ENCODE measurements at places on chromosomes 3 and 15.

DNA sequence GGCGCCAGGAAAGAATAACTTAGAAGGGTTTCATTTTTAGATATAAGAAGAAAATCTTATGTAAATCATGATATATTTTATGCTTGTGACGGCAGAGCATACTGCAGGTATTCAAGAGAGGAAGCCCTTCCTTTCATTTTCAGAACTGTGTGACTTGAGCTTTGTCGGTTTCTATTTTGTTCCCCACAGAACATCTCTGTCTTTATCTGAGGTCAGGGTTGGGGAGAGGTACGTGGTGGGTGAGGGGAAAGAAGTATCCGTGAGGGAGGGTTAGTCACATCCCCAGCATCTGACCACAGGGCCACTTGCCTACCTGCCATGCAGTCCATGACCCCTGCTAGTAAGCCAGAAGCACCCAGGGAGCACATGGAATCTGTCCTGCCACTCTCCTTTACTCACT, 126.5 kb downstream of the DGKG start:
- DNase-seq: no peak

- no peak for DNase-seq
These were observed 279.8 kb downstream of the ARPP21 start for GRCh38 chr3:35919160-35919559.

DNA sequence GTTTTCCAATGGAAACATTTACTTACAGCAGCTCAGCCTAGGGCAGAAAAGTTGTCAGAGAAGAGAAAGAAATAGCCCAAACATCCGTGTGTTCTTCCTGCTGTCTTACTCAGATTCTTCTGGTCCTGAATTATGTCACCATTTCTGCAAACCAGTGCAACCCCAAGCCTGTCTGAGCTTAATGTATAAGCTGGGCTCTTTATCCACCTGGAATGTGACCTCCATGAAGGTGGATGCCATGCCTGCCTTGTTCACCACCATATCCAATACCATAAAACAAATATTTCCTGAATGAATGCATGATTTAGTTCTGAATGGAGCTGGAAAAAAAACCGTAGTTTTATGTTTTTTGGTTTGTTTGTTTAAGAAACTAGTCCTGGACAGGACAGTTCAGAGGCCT, 150.9 kb downstream of the RYR3 start:
- DNase-seq: no peak

DNA sequence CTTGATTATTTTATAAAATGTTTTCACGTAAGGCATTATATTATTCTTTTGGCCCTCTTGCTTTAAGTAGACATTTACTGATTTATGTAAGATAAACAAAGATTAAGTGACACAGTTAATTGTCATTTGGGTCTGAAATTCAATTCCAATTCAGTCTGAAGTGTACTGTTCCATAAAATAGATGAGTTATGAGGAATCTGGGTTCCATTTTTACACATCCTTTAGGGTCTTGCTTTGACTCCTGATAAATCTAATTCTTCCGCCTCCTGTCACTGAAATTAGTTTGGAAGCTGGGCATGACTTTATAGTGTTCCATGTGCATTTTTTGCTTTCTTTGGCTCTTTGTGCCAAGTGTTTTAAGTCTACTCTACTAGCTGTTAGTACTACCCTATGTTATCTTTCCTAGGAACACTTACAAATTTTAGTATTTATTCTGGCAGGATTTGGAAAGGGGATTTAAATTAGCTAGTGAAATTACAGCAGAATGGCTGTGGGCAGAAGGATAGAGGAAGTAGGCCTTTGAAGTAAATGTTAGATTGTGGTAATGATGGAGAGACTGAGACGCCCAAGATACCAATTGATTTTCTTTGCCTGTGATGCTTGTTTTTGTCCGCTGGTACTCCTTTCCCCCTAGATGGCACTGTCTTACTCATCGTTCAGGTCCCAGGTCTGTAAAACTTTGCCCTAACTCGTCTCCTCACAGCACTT, 14.3 kb downstream of the ARL8B start:
- peak; percentile 29 for DNase-seq

GRCh38 chr3:116837483-116837882, 127.9 kb downstream of the TUSC7 start:
- no peak for DNase-seq

DNA sequence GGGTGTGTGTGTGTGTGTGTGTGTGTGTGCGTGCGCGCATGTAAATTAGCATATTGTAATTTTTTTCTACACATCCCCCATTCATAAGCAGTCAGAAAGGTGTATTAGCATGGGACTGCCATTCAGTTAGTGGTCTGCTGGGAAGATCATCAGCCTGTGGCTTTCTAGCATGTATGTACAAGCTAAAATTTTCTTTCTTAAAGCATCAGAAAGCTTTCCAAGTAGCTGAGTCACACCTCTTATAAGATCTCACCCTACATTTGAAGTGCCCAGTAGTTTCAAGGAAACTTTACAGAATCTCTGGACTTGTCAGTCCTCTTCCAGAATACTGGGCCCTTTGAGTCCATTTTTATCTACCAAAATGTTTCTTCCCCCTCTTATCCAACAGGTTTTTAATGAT, 411.4 kb upstream of the TPRG1 start:
- DNase-seq: no peak

GRCh38 chr3:72810659-72811434, 37.4 kb downstream of the SHQ1 start:
- DNase-seq: no peak

DNA sequence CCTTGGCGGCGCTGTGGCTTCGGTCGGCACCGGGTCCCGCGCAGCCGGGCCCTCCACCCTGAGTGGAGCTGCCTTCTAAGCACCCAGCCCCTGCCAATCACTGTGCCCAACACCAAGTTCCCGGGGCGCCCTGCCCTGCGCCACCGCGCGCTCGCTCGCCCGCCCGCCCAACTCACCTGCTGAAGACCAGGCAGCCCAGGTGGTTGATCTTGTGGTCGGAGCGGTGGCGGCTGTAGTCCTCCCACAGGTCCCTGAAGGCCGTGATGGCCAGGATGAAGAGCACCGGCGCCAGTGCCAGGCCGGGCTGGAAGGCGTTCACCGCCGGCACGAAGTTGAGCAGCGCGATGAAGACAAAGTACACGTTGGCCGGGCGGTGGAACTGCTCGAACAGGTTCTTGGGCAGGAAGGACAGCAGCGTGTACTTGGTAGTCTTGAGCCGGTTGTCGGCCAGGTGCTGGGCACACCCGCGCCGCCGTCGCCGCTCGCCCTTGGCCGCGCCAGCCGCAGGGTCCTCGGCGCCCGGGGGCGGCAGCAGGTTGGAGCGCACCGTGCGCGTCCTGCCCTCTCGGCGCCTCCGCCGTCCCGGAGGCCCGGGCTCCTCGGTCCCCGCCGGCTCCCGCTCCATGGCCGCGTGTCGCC, 536 bp downstream of the ATP10A start:
- peak; percentile 69 for DNase-seq

DNA sequence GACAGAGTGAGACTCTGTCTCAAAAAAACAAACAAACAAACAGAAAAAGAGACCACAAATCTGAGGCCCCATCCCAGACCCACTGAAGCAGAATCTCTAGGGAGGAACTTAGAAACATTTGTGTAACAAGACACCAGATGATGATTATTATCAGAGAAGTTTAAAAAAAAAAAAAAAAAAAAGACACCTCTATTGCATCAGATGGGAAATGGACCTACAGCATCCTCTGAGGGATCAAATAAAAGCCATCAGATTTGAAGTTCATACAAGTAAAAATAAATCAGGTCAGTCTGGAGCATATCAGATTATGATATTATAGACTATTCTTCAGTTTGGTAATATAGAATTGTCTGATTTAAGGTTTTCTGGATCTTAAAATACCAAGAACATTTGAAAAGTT, 21.9 kb upstream of the LIPC start:
- no peak for DNase-seq

GRCh38 chr3:157226173-157226847, 66.4 kb upstream of the CCNL1 start:
- no peak for DNase-seq

DNA sequence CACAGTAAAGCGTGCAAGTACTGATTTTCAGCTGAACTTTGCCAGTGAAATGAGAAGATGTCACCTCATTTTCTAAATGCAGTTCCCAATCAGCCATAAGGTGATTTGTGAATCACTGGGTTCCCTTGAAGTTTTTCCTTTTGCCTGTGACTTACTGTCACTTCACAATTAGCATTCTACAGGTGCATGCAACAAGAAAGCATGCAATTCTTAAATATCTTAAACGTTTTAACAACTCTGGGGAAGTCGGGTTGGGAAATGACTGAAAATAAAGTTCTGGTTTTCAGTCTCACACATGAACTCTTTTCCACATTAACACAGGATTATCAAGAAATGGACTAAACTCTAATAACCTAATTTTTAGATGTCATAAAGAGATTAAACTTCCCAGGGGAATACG, 5.2 kb downstream of the GSK3B start:
- DNase-seq: no peak

- DNase-seq: no peak
These were observed 44.6 kb downstream of the ABHD2 start for GRCh38 chr15:89132611-89133507.

GRCh38 chr3:29333576-29333975, 52.7 kb downstream of the RBMS3 start:
- no peak for DNase-seq

GRCh38 chr3:25542492-25543039, 114.5 kb downstream of the RARB start:
- no peak for DNase-seq

- no peak for DNase-seq
These were observed 275.6 kb upstream of the PROK2 start for GRCh38 chr3:72060447-72061034.

GRCh38 chr3:58155838-58156237, 54.9 kb downstream of the DNASE1L3 start:
- DNase-seq: no peak

GRCh38 chr3:183275937-183276336, 22.9 kb downstream of the B3GNT5 start:
- DNase-seq: no peak

DNA sequence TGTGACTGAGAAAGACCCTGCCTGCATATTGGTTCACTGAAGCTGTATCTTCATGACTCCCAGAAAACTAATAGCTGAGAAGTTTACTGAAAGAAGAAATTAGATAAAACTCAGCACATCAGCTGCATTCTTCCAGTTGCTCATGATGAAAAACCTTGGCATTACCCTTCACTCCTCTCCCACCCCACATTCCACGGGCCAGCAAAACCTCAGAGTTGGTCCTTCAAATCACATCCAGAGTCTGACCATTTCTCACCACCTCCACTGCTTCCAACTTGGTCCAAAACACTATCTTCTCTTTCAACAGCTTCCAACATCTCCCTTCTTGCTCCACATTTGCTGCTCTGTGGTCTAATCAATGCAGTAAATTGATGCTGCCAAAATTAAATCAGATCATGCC, 97.1 kb downstream of the CD47 start:
- no peak for DNase-seq

- DNase-seq: no peak
These were observed 18.9 kb upstream of the ARRDC4 start for GRCh38 chr15:97941572-97941971.

GRCh38 chr15:70062321-70062956, 35.3 kb downstream of the TLE3 start:
- no peak for DNase-seq

DNA sequence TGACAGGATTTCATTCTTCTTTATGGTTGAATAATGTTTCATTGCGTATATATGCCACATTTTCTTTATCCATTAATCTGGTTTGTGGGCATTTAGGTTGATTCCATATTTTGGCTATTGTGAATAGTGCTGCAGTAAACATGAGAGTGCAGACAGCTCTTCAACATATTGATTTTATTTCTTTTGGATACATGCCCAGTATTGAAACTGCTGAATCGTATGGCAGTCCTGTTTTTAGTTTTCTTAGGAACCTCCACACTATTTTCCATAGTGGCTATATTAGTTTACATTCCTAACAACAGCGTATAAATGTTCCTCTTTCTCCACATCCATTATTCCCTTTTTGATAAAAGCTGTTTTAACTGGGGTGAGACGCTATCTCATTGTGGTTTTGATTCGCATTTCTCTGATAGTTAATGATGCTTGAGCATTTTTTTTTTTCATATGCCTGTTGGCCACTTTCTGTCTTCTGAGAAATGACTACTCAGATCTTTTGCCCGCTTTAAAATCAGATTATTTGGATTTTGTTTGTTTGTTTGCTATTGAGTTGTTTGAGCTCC, 21.7 kb downstream of the AQP9 start:
- no peak for DNase-seq

- no peak for DNase-seq
These were observed 101.2 kb downstream of the FRMD5 start for GRCh38 chr15:44093836-44094235.

DNA sequence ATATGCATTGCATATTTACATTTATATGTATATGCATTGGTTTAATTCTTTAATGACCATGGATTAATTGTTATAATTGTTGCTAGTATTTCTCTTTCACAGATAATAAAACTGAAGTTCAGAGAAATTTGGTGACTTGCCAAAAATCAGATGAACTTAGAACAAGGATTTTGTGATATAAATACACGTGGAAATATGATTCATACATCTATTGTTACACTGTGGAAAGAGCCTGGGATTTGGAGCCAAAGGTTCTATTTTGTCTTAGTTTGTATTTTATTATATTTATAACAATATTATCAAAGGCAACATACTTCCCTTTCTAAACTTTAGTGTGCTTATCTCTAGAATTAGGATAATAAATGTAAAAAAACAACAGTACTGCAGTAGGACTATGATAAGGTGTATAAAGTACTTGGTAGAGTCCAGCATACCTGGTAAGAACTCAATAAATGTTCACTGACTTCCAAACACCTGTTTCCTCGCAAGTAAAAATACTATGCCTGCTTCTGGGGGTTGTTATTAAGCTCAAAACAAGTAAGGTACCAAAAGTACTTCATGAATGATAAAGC, 342.9 kb downstream of the THSD4 start:
- DNase-seq: no peak

DNA sequence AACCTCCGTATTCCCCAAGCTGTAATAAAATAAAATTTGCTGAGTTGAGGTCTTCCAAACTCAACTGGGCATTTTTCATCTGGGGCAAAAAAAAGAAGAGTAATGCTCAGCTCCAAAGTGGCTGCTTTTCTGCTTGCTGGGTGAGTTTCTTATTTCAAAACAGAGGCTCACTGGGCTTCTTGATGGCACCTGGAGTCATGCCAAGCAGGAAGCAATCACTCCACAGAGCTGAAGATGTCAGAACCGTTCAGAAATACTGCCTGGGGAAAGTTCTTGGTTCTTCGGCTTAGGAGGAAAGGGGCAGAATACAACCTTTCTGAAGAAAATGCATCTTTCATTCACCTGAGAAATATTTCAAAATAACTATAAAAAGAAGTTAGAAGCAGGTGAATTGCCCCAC, 4.1 kb downstream of the CCR9 start:
- no peak for DNase-seq

GRCh38 chr3:31926543-31926942, 54.5 kb downstream of the OSBPL10 start:
- no peak for DNase-seq

DNA sequence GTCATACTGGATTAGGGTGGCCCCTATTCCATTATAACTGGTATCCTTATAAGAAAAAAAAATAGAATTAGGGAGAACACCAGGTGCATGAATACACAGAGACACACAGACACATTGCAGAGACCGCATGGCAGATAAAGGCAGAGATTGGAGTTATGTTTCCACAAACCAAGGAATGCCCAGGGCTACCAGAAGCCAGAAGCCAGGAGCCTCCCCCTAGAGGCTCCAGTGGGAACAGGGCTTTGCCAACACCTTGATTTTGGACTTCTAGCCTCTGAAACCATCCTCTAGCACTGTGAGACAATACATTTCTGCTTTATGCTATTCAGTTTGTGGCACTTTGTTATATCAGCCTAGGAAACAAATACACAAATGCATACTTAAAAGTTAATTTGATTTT, 10.4 kb downstream of the GOLM2 start:
- DNase-seq: no peak
